ENCODE measurements at places on chromosomes 4 and X.

DNA sequence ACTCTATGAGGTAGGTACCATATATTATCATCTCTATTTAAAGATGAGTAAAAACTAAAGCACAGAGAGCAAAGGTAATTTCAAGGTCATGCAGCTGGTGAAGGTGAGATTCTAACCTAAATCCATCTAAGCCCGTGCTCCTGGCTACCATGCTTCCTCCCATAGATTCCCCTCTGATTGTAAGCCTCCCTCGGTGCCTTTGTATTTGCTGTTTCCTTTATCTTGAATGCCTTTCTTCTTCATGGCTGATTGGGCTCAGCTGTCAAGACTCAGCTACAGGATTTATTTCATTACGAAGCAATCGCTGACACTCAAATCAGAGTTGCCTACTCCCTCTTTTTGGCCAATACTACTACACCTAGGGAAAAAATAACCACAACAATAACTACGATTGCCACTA is 217.1 kb downstream of the ARAP2 start:
- no peak for DNase-seq

GRCh38 chr4:8331575-8331955 is 62.0 kb downstream of the HTRA3 start:
- DNase-seq, result peak; percentile 66

DNA sequence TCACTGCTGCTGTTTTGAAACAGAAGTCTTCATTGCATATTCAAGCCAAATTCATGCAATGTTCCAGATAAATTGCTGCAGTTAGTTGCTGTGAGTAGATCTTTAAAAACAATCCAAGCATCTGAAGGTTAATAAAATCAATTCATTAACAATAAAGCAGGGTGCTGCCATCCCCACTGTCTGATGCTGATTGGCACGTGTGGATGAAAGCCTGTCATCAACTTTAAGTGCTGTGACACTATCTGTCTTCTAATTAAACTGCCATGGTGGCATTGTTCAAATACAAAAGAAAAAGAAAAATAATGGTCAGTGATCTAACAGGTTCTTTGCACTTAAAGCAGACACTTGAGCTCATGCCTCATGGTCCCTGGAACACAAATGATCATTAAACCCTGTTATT is 63.0 kb upstream of the MND1 start:
- no peak for DNase-seq

GRCh38 chrX:134462927-134463326 is 3.0 kb downstream of the HPRT1 start:
- DNase-seq, result no peak

DNA sequence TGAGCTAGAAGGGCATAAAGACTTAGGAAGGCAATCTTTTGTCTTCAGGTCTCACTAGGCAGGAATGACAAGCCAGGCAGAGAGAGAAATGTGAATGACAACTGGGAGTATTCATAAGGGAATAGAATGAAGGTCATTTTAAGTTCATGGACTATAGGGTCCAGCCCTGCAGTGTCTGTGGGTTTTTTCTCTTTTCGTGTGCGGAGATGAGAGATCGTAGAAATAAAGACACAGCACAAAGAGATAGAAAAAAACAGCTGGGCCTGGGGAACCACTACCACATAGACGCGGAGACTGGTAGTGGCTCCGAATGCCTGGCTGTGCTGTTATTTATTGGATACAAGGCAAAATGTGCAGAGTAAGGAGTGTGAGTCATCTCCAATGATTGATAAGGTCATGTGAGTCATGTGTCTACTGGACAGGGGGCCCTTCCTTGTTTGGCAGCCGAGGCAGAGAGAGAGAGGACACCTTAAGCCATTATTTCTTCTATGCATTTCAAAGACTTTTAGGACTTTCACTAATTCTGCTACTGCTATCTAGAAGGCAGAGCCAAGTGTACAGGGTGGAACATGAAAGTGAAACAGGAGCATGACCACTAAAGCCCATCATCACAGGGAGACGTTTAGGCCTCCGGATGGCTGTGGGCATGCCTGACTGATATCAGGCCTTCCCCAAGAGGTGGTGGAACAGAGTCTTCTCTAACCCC is 921.8 kb upstream of the PCDH10 start:
- DNase-seq, result no peak

DNA sequence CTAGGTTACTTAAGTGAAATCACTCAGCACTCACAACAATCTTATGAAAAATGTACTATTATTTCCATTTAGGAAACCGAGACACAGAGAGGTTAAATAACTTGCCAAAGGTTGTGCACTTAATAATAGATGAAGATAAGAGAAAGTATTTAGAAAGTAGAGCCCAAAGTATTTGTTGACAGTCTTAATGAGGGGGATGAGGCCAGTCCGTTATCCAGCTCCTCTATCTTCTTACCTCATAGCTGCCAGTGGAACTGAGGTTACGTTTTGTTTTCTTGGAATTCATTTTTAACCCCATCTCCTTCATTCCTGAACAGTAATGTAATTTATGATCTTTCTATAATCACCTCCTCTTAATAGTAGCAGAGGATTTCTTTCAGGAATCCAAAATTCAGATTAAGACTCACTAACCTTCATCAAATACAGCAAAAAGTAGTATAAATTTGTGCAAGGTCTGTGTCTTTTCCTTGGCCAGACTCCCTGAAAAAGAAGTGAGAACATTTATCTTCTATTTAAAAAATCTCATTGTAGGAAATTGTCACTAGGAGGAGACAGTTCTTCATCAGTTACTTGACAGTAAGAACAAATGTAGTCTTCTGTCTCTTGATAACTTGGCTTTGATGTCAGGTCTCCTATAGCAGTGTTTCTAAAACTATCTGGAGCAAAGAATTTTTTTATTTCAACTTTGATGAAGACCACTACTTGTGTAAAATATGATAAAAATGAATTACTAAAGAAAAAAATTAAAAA is 35.5 kb downstream of the F8 start:
- DNase-seq, result no peak

GRCh38 chr4:122047456-122048425 is 95.9 kb upstream of the TRPC3 start:
- no peak for DNase-seq

GRCh38 chr4:70765368-70765767 is 43.6 kb downstream of the RUFY3 start:
- no peak for DNase-seq

- DNase-seq, result no peak
These were observed 494.1 kb downstream of the INPP4B start for GRCh38 chr4:142351958-142352357.

GRCh38 chrX:123357941-123358340 is 173.9 kb downstream of the GRIA3 start:
- DNase-seq, result no peak

DNA sequence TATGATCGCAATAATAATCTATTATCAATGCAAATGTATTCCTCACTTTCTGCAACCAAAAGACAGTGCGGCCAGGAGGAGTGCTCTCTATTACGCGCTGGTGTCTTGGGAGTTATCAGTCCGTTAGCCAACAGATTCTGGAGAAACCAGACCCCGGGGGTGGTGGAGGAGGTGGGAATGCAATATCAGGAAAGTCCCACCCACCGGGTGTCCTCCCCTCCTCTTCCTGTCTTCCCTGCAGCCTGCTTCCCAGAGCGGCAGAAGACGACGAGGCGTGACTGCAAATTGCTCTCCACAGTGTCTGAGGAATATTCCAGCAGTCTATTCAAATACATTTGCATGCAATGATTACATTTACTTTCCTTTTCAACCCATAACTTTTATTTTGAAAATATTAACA is 17.9 kb upstream of the TLR3 start:
- no peak for DNase-seq

GRCh38 chrX:2710041-2710840 is 19.1 kb downstream of the CD99 start:
- DNase-seq, result no peak

GRCh38 chr4:35963974-35964515 is 280.3 kb downstream of the ARAP2 start:
- no peak for DNase-seq

- no peak for DNase-seq
These were observed 144.6 kb upstream of the NOCT start for GRCh38 chr4:138870737-138871554.

DNA sequence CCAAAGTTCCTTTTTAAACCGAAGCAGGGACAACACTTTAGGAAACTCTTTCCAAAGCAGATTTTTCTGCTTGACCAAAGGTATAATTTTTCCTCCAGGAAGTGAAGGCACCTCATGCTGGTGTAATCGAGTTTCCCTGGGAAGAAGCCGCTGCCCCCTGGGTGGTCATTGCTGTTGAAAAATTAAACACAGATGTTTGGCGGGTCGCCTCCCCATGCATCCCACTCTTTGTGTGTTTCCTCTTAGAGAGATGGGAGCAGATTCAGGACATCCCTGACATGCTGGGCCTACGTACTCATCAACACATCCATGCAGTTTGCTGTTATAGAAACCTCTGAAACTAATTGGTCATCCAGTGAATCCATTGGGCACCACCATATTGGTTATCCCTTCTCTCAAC is 179.2 kb upstream of the HCCS start:
- no peak for DNase-seq

- DNase-seq, result no peak
These were observed 618.1 kb downstream of the PPP4R3C start for GRCh38 chrX:26845056-26845455.

DNA sequence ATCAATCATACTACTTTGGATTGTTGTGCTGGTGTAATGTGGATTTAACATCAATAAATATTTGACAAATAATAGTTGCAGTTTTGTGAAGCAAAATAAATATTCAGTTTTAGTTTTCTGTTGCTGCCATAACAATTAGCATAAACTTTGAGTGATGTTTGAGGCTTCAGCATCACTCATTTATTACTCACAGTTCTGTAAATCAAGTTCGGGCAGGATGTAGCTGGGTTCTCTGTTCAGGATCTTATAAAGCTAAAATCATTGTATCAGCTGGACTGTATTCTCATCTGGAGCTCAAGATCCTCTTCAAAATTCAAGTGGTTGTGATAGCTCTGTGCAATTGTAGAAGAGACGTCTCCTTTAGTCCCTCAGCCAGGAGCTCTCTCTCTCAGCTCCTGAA is 81.7 kb downstream of the CBR4 start:
- no peak for DNase-seq

DNA sequence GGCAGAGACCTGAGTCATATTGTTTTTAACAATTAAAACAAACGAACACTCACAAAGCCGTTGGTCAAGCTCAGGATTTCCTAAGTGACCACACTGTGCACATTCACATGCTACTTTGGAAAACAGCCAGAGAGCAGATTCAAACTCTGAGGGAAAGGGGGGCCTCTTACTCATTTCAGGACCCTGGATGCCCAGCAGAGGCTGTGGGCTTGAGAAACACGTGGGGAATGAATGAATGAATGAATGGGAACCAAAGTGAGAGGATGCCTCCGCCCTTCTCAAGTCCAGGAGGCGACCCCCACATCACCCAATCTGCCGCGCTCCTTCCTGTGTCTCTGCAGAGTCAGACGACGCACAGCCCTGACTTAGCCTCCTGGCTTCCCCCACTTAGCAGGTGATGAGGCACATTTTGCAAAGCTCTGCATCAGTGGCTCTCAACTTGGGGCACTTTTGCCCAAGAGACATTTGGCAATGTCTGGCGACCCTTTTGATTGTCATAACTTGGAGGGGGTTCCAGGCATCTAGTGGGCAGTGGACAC is 76.0 kb downstream of the ABLIM2 start:
- DNase-seq, result no peak

GRCh38 chr4:182929296-182929695 is 12.1 kb upstream of the DCTD start:
- no peak for DNase-seq

DNA sequence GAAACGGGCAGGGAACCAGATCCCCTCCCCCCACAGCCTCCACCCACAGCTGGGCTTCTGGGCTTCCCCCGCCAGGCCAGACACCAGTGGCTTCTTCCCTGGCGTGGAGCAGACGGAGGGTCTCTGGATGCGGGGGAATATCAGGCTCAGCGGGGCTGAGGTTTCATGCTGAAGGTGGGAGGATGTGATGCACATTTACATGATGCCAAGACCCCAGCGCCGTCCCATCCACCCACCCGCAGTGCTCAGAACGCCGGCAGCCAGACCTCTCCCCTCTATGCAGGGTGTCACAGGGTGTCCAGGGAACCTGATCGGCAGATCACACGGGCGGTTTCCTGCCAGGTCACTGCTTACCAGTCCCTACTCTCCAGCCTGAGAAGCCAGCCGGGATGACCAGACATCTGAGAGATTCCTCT is 12.8 kb upstream of the TNIP2 start:
- no peak for DNase-seq

DNA sequence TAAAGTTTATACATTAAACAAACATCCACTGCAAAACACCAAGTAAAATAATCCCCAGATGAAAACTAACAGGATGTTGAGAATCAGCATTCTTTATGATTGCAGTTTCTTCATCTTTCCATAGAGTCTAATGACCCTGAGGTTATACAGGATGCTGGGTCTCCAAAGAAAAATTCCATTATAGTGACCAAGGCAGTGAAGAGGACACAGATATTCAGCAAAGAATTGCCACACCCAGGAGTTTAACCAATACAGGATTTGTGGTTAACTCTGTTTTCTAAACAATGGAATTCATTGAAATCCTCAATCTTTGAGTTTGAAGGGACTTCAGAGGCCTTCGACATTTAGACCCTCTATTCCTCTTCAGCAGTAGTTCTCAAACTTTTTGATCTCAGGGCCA is 76.2 kb upstream of the ESX1 start:
- no peak for DNase-seq

DNA sequence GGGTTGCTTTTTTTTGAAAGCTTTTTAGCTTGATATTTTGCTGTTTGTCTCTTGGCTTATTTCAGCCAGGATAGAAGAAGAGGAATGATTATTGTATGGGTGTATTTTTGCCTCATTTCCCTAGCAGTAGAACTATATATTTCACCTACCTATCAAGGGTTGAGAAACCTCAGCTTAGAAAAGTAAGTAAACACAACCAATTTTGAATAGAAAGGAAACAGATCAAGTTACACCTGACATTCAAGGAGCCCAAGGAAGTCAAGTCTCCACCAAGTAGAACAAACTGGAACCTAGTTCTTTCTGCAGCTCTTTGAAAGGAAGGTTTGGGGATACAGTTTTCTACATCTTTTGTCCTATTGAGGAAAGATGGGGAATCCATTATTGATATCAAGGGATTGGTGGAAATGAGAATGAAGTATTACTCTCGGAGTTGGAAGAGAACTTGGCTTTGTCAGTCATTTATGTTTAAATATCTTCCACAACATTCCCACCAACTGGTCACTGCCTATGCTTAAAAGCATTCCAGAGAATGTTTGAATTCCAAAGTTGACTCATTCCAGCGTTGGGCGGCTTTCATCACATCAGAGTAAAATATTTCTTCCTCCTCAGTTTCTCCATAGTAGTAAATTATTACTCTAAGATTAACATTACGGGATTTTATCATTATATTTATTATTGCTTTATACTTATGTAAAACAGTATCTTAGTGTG is 207.8 kb upstream of the CNKSR2 start:
- DNase-seq, result no peak

DNA sequence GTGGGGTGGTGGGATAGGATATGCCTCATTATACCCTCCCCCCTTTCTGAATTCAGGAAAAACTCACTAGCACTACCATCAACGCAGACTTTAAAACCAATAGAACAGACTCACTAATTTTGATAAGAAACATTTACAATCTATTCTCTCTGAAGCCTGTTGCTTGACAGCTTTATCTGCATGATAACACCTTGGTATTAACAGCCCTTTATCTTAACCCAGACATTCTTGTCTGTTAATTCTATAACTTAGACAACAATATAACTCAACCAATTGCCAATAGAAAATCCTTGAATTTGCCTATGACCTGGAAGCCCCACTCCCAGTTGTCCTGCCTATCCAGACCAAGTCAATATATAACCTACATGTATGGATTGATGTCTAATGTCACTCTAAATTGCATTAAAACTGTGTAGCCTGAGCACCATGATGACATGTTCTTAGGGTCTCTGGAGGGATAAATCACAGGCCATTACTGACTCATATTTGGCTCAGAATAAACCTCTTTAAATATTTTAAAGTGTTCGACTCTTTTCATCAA is 1.5 kb upstream of the UGT2A3 start:
- DNase-seq, result no peak
